ENCODE measurements at places on chromosomes 12 and 14.

- DNase-seq = no peak
Observed at GRCh38 chr12:131383291-131383690, 327.6 kb upstream of the SFSWAP start.

- DNase-seq = no peak
Observed at GRCh38 chr12:25585662-25586061, 32.6 kb upstream of the LMNTD1 start.

GRCh38 chr14:95068080-95068479 is 89.2 kb downstream of the DICER1 start:
- DNase-seq = no peak

DNA sequence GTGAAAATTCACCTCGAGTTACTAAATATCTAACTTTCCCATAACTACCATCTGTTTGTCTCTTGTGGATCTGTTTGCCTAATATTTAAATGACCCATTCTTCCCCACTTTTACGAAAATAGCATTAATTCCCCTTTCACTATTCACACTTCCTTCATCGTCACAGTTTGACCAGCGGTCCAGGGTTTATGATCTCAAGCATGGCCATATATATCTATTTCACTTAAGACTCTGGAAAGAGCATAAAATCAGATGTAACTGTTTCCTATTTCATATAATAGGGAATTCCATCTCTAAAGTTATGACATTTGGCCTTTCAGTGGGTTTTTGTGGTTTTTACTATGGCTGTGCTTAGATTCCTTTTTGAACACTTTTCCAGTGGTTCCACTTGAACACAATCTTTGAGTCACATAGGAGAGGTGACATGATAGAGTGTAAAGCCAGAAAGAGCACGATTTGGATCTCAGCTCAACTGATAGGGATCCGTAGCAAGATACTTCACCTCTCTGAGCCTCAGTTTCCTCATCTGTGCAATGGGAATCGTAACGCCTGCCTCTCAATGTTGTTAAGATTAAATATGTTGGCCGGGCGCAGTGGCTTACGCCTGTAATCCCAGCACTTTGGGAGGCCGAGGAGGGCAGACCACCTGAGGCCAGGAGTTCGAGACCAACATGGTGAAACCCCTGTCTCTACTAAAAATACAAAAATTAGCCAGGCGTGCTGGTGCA is 754 bp upstream of the BCL2L14 start:
- no peak for DNase-seq

GRCh38 chr12:10068644-10069043 is 30.1 kb downstream of the CLEC1A start:
- DNase-seq = no peak

DNA sequence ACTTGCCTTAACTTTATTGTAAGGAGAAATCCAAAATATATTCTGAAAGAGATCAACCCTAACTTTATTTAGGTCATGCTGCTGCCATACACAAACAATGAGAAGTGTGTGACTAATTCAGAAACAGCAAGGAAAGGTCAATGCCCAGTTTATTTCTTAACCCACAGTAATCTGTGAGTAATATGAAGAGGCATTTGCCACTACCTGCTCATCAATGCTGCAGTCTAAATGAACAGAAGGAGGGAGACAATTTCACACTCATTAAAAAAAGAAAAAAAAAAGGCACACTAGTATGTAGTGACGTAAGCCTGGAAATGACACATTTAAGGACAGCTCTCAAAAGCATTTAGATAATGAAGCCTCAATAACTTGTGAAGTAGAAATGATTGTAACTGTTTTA is 90.5 kb upstream of the FOXN3 start:
- no peak for DNase-seq

GRCh38 chr12:75838309-75838708 is 193.3 kb downstream of the PHLDA1 start:
- DNase-seq = no peak

DNA sequence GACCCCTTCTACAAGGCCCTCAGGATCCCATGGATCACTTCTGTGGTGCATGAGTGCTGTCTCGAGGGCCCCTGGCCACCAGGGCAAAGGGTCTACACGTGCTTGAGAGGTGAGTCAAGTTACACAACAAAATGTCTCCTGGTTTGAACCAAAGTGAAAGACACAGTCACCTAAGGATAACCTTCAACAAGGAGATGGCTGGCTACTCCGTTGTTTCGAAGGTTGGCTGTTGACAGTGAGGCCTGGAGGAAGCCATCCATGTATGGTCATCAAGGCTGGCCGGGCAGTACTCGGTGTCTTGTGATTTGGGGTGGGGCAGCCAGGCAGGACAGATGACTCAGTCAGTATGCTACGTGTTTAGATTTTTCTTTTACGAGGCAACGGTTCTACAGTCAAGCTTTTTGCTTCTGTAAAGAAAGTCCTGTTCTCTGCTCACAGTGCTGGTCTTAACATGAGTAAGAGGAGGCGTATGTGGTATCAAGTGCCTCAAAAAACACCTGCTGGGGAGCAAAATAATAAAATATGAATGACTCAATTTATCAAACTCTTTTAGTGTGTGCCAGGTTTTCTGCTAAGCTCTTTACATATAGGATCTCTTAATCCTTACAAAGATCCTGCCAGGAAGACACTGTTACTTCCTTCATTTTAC is 18.0 kb upstream of the NT5DC3 start:
- DNase-seq = no peak

DNA sequence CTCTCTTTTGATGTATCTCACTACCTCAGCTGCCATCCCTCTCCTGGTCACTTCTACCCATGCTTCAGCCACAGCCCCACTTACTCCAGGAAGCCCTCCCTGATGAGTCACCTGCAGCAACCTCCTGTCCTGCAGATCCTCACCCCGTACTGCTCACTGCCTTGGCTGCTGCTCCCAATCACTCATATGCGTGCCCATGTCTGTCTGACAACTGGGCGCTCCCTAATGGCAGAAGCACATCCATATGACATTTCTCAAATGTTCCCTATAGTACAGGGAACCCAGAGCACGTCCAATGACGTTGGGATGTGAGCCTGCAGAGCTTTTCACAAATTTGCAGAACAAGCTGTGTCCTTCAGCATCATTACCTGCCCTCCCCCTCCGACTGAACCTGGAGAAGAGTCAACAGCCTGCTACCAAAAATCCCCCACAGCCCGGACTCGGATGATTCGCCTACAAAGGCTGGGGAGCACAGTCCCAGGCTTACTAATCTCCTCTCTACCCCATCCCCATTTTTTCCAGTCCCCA is 90.0 kb downstream of the SINHCAF start:
- DNase-seq = no peak

DNA sequence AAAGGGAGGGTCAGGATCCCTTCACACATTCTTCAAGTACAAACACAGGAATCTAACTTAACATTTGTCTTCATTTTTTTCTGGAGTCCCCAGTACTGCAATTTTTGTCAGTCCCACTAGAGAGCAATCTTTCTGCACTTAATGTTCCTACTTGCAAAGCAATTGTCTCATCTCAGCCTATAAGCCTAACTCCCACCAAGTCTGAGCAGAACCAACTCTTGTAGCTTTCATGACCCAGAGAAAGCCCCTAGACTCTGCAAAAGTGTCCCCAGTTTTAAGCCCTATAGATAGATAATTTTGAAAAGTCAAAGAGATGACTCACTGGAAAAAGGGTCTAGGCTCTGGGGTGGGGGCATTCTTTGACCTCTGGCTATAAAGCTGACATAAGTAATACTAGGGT is 1.8 kb upstream of the ZBTB39 start:
- peak; percentile 46 for DNase-seq

DNA sequence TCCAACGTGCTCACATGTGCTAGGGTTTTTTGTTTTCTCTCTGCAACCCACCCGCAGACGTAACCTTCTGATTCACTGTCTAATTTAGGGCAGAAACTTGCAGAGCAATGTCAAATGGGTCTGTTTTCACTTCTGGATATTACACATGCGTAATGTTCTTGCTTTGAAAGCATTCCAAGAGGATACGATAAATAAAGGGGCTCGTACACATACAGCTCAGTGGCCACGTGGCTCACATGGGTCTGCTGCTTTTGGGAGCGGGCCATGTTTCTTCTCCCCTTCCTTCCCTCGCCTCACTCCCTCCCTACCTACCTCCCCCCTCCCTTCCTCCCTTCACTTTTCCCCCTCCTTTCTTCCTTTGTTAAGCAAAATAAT is 23.4 kb downstream of the CACNA1C start:
- DNase-seq = no peak

- DNase-seq = no peak
Observed at GRCh38 chr12:115749071-115749841, 528.2 kb downstream of the MED13L start.

DNA sequence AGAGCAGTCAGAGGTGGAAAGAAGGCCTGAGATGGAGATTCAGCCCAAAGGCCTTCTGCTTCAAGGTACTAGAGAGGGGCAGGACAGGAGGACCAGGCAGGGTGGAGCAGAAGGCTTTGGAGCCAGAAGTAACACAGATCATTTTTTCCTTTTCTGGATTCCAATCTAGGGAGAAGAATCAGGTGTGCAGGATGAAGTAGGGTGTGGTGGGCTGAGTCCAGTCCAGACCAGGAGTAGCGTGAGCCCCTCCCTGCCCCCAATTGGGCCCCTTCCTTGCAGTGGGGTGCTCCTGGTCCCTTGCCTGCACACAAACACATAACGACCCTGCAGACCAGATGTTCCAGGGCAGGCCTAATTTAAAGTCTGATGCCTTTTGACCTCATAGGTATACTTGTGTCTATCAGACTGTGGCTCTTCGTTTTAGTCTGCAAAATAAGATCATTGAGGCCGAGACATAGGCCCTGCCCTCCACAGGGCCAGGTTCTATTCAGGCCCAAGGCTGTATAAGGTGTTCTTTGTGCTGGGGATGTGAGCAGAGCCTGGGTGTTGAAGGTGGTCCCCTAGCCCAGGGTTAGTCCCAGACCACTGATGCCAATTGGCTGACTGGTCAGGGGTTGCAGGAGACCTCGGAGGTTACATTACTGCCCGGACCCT is 1.0 kb upstream of the NYNRIN start:
- no peak for DNase-seq

GRCh38 chr12:99170037-99170436 is 477.5 kb upstream of the GARIN6 start:
- DNase-seq = no peak

DNA sequence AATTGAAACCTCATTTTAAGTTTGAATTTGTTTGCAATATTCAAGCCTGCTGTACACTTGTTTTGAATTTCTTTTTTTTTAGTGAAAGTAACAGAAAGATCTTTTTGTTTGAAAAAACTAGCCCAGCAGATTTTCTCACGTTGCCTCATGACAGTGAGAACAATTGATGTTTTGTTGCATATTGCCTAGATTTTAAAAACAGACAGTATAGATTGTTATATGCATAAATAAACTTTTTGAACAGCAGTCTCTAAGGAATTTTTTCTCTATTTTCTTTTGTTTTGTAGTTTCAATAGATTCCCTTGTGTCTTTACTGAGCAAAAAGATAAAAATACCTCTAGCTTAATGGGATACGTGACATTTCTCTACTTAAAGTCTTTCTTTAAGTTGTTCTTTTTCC is 15.4 kb downstream of the OR6C6 start:
- no peak for DNase-seq

DNA sequence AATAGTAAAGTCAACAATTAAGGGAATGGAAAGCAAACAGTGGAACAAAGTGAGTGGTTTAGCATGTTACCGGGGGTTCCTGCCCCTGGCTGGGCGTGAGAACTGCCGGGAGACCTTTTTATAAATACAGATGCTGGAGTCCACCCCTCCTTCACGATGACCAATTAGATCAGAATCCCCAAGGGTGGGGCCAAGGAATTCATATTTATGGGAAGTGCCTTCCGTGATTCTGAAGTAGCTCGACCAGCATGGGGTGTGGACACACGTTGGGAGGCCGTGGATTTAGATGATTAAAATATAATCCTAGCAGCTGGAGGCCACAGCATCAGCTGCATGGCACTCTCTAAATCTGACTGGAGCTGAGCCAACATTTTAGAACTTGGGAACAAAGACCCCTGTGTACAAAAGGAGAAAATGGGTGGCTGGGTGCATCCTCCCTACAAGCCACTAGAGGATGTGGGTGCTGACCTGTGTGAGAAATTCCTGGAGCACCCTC is 87.9 kb downstream of the SRRM4 start:
- DNase-seq = no peak

DNA sequence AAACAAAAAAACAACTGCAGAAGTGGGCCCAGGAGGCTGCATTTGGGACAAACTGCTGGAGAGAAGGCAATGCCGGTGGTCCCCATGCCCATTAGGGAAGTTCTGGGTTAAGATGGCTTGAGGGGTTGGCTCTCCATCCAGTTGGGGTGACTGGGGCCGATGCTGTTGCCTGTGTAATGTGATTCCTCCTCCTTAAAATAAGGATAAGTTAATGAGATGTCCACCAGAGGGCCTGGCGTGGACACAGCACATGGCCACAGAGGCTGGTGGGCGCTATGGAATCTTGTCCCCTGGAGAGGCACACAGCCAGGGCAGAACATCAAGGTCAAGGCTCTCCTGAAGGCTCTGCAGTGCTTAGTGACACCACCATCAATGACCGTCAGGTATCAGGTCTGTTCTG is 1.0 kb upstream of the TESC start:
- peak; percentile 56 for DNase-seq

- DNase-seq = no peak
Observed at GRCh38 chr12:88273875-88274274, 131.8 kb downstream of the TMTC3 start.

All from hematopoietic multipotent progenitor cell treated with erythropoietin and hydrocortisone succinate and interleukin-3 and kit ligand, for 17 days (in vitro differentiated cells).